ENCODE measurements at places on chromosomes 6 and 20. TPM values are rescaled to one million over a fixed set of nuclear protein-coding genes. Genes with fewer than 3 reads are reported as not detected.
A peak's percentile ranks its signal among the peaks of the same experiment; 100 is the strongest.

The TMC2 gene
- 0.23 TPM for total RNA-seq

The WFDC12 gene
- not detected for total RNA-seq

GRCh38 chr6:37210313-37210968 lies 40.5 kb downstream of the PIM1 start:
- peak; percentile 86 for DNase-seq

DNA sequence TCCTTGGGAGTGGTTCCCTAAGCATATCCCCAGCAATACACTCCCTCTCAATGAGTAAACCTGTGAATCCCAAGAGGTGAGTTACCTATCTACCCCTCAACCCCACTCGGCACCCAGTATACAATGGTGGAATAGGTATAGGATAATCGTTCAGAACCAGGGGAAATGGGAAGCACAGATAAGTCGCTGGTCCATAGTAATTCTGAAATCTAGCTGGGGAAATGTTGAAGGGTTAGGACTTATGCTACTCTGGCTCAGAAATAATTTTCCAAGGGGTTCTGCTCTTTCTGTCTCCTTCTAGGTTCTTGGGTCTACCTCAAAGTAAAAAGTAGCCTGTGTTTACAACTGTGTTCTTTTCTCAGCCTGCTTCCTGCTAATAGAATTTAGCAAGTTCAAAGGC lies 62.3 kb upstream of the NNAT start:
- no peak for DNase-seq

The BMP7 gene
- total RNA-seq, result 16.8 TPM

- no peak for DNase-seq
Observed at GRCh38 chr20:50848846-50849673, 54.2 kb downstream of the BCAS4 start.

The OOEP gene
- total RNA-seq, result 5.8 TPM

DNA sequence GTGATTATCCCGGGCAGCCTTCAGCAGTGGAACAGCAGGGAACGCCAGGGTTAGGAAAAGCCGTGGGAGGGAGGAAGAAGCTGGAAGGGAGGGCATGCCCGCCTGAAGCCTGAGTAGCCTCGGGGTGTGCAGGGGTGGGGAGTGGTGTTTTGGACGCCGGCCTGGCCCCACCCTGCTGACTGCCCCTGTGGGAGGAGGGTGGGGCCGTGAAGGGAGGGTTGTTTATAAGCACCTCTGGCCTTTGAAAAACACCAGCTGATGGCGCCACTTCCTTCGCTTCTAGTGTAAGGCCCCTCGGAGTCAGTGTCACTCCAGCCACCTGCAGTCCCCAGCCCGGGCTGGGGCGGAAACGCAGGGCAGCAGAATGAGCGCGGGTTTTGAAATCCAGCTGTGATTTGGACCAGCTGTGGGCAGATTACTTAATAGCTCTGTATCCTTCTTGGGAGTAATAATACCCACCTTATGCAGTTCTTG lies 52.8 kb upstream of the BMP6 start:
- DNase-seq, result no peak

DNA sequence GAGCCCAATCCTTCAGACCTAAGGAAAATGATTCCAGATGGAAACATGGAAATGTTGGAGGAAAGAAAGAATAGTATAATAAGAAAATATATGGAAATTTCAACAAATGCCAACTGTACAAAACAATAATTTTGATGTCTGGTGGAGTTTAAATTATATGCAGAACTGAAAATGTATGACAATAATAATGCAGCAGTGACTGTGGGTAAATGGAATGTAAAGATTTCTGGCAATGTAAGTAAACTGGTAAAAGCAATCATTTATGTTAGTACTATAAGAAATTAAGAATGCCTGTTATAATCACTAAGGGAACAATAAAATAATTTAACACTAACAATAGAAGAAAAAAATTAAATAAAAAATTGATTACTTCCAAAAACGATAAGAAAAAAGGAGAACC lies 89.0 kb downstream of the EDN1 start:
- DNase-seq, result no peak

GRCh38 chr20:9460518-9460917 lies 53.9 kb upstream of the LAMP5 start:
- DNase-seq, result no peak

The NKX2-4 gene
- total RNA-seq, result 3.9 TPM

- no peak for DNase-seq
Observed at GRCh38 chr6:137792160-137793033, 74.7 kb upstream of the TNFAIP3 start.

- DNase-seq, result no peak
Observed at GRCh38 chr20:33328157-33329137, 45.4 kb downstream of the BPIFB1 start.

The EDN1 gene
- 15.6 TPM for total RNA-seq

The CRISP3 gene
- total RNA-seq, result 0.28 TPM

- DNase-seq, result no peak
Observed at GRCh38 chr20:64068386-64069208, 5.6 kb downstream of the TCEA2 start.

DNA sequence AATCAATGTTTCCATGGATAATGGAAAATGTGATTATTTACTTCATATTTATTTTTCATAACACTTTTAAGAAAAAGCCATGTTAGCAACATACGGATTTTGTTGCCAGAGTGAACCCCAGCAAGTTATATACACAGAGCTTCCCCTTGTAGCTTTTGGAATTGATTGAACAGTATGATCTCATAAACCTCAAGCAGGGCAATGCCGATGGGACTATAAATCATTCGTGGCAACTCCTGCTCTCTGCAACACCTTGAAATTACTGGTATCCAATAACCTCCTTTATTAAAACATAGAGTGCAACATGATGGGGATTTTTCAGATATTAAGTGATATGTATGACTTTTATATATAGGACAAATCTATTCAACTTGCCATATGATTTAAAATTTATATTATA lies 428.5 kb downstream of the KHDRBS2 start:
- DNase-seq, result no peak

- DNase-seq, result no peak
Observed at GRCh38 chr20:58021481-58021880, 207.0 kb downstream of the ANKRD60 start.

DNA sequence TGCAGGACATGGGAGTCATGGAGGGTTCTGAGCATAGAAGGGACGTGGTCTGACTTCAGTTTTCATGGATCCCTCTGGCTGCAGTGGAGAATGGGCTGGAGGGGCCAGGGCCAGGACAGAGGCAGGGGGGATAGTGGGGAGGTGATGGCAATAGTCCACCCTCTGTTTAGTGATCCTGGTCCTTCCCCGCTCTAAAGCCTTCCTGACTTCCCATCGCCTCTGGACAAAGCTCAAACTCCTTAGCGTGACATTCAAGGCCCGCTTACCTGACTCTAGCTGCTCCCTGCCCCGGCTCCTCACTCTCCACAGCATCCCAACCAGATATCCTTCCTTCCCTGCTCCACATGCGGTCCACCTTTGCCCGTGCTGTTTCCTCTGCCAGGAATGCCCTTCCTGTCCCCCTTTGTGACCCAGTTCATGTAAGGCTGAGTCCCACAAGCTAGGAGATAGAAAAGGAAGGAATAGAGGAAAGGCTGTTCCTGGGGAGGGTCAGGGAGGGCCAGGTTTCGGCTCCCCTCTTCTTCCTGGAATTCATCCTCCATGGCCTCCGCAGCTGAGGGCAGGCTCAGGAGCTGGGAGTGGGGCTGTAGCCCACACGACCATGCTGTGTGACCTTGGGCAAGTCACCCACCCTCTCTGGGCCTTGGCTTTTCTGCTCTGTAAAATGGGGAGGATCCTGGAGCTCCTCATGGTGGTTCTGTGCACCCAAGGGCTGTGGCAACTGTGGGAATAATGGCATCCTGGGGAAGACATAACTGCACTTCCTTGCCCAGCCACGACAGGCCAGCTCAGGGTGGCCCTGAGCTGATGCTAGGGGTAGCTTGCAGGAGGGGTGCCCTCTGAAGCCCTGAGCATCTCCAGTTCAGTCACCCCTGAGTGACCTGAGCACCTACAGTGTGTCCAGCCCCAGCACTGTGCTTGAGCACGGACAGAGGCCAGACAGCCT lies 116.1 kb downstream of the CEBPB start:
- DNase-seq, result no peak

The OR2J3 gene
- 0.09 TPM for total RNA-seq

The FOXS1 gene
- not detected for total RNA-seq

GRCh38 chr6:94955156-94955555 lies 622.2 kb upstream of the MANEA start:
- DNase-seq, result no peak

The OR12D2 gene
- not detected for total RNA-seq

DNA sequence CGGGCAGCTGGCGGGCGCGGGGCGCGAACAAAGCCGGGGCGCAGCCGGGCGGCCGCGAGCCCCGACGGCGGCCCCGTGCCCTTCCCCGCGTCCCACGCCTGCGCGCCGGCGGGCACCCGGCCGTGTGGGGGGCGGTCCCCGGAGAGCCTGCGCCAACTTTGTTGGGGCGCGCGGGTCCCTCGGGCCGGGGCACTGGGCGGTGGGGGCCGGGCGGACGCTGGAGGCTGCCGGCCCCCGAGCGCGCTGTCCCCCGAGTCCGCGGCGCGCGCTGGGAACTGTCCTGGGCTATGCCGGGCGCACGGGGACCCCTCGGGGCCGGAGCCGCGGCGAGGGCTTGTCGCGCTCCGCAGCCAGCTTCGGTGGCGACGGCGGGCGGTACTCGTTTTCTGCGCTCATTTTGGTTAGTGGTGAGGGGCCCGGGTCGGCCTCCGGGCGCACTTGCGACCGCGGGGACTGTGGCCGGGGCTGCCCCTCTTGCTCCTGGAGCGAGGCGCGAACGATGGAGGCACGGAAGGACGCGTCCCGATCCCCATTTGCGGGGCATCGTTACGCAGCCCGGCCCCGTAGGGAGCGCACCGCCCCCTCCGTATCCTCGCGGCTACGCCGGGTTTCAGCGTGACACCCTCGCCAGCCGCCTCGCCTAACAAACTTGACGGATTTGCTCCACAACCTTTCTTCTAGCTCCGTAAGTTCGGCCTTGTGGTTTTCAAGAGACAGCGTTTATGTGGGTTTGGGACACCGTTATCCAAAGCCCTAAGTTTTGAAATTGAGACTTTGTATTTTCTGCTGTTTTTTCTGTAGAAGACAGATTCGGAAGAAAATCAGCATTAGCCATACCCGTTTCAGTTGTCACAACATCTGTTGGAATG lies 622 bp downstream of the SS18L1 start:
- DNase-seq, result peak; percentile 47

GRCh38 chr6:75368864-75369402 lies 84.3 kb upstream of the TMEM30A start:
- DNase-seq, result no peak

- no peak for DNase-seq
Observed at GRCh38 chr6:24848461-24848860, 49.7 kb upstream of the ARMH2 start.

- DNase-seq, result no peak
Observed at GRCh38 chr20:24647713-24648112, 178.3 kb downstream of the SYNDIG1 start.

The SAMD5 gene
- 17.0 TPM for total RNA-seq

DNA sequence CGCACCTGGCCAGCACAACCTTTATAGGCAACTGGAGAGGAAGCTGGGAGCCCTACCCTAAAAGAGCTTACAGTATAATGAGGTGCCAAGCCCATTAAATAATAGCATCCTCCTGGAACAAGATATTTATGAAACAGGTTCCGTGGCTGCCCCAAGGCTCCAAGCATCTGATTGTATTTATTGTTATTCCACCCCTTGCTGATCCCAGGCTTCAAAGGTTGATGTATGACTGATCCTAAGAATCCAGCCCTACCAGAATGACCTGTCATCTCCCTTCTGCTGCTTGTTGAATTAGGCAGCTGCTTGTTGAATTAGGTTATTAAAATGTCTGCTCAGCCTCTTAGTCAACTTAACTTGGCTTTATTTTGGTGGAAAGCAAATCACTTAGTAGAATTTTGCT lies 35.2 kb upstream of the SASH1 start:
- DNase-seq, result peak; percentile 23

GRCh38 chr20:4502756-4503155 lies 219.0 kb upstream of the PRND start:
- DNase-seq, result no peak

DNA sequence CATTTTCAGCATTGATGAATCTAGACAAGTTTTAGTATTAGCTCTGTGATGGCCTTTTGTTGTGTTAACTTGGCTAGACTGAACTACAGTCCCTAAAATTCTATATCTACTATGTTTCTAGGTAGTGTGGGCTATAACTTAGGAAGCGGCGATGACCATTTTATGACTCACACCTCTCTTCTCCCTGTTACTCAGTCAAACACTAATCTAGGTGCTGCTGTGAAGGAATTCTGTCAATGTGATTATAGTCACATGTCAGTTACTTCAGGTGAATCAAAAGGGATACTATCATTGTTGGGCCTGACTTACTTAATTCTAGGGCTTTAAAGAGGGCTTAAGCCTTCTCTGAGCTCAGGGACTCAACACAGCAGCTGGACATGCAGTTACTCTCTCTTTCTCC lies 691.5 kb upstream of the MAP3K7 start:
- no peak for DNase-seq

The SPO11 gene
- total RNA-seq, result not detected

DNA sequence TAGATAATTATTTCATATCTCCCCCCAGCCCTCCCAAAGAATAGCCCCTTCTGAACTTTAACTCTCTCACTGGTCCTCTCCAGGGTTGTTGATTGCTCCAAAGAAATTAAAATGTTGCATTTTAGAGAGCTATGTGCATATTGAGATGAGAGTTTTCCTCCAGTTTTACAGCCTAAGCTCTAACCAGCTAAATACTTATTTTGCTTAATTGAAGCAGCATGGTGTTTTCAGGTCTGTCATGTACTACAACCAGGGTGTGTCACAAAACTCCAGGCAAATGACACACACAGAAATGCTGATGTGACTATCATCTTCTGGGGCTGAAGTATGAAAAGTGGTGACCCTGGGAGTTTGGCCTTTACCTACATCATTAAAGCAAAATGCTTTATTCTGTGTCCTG lies 196.8 kb upstream of the STXBP5 start:
- no peak for DNase-seq

The ENPP3 gene
- total RNA-seq, result 2.2 TPM

The F13A1 gene
- total RNA-seq, result 3.5 TPM

- no peak for DNase-seq
Observed at GRCh38 chr6:137056121-137056880, 11.5 kb upstream of the IL20RA start.

DNA sequence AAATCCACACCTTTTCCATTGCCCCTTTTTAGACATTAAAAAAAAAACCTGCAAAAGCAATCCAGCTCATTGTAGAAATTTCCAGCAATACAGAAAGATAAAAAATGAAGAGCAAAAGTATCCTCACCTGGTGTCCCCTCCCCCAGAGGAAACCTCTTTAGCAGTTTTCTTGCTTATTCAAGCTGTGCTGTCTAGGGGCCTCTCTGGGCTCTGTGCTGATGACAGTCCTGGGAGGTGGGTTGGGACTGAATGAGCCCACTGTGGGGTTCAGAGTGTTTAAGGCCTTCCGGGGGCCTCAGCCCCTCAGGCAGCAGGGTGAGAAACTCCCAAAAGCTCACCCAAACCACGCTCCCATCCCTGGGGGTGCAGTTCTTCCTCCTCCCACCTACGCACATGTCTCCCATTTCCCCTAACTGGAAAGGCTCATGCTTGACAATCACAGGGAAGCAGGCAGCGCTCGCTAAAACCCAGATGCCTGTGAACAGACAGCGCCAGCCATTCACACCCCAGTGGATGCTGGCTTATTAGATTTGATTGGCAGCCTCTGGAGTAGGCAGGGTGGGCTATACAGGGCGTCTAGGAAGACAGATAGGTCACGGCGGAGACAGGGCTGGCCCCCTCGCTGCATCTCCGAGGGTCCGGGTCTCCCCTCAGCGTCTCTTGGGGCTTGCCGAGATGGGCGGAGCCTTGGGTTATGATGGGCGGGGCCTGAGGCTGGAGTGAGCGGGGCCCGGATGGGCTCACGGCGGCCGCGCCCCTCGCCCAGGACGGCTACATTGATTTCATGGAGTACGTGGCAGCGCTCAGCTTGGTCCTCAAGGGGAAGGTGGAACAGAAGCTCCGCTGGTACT lies 4.6 kb downstream of the GUCA1A start:
- DNase-seq, result no peak

- DNase-seq, result no peak
Observed at GRCh38 chr6:159871906-159872305, 18.9 kb upstream of the MAS1 start.
